Activated naive CD4-positive, alpha-beta T cell treated with Interleukin-2 at 50 U/mL for 16 hours (primary cell): ENCODE measurements at places on chromosomes 1 and 21.

DNA sequence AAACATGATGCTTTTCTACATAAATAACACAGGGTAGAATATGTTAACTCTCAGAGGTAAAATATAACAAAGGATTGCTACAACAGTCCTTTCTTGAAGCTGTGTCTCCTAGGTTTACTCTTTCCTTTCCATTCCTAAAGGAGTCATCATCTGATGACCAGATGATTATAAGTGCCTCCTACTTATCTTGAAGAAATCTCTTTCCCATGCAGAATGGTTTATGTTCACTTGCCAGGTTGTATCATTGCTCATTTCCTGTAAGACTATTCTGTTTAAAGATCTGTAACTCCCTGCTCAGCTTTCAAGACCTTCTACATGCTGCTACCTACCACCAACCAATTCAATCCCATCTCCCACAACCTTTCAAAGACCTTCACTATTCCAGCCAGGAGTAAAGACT is 51.5 kb upstream of the PTCH2 start:
- DNase-seq: no peak

- DNase-seq: no peak
Measured at GRCh38 chr21:38289705-38290485, 33.1 kb downstream of the KCNJ15 start.

- DNase-seq: no peak
Measured at GRCh38 chr1:109385417-109385816, 12.3 kb downstream of the SORT1 start.

DNA sequence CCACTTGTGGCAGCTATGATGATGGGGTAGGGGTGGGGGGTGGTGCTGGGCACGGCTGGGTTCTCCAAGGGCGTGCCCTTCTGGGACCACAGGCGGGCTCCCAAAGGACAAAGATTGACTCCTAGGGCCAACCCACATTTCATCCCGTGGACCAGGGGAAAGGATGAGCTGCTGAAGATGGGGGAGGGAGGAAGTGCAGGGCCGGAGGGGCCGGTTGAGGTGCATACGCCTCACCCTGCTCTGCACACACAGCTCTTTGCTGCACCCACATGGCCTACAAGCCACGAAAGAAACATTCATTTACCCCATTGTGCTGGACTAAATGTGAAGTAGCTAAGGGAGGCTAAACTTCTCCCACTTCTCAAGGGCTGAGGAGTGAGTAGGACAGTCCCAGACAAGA is 34.2 kb upstream of the GNPAT start:
- DNase-seq: no peak

DNA sequence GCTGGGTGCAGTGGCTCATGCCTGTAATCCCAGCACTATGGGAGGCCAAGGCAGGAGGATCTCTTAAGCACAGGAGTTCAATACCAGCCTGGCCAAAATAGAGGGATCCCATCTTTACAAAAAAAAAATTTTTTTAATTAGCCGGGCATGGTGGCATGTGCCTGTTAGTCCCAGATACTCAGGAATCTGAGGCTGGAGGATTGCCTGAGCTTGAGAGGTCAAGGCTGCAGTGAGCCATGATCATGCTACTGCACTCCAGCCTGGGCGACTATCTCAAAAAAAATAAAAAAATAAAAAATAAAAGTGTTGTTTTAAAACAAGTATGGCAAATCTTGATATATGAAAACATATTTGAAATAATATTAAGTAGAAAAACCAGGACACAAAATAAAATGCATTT is 44.4 kb upstream of the CACHD1 start:
- no peak for DNase-seq

DNA sequence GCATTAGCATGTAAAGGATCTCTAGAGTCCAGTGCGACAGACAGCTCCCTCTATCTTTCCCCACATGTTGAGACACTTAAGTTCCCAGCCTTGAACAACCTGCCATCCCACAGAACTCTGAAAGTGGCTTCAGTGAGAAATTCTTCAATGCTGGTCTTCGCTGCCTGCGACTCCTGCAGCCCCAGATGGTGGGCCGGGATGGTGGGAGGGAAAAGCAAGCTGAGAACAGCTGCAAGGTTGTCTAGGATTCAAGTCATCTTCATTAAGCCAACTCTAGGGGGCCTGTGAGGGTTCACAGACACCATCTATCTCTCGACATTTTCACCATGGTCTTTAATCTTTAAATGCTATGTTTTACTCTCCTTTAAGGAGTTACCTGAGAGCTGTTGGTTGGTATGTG is 185.5 kb upstream of the C1orf174 start:
- DNase-seq: no peak

GRCh38 chr1:82759035-82759434 is 958.3 kb downstream of the ADGRL2 start:
- no peak for DNase-seq

GRCh38 chr1:3922201-3922725 is 22.2 kb upstream of the C1orf174 start:
- DNase-seq: peak; percentile 15

- no peak for DNase-seq
Measured at GRCh38 chr1:29408831-29409605, 172.7 kb downstream of the PTPRU start.

DNA sequence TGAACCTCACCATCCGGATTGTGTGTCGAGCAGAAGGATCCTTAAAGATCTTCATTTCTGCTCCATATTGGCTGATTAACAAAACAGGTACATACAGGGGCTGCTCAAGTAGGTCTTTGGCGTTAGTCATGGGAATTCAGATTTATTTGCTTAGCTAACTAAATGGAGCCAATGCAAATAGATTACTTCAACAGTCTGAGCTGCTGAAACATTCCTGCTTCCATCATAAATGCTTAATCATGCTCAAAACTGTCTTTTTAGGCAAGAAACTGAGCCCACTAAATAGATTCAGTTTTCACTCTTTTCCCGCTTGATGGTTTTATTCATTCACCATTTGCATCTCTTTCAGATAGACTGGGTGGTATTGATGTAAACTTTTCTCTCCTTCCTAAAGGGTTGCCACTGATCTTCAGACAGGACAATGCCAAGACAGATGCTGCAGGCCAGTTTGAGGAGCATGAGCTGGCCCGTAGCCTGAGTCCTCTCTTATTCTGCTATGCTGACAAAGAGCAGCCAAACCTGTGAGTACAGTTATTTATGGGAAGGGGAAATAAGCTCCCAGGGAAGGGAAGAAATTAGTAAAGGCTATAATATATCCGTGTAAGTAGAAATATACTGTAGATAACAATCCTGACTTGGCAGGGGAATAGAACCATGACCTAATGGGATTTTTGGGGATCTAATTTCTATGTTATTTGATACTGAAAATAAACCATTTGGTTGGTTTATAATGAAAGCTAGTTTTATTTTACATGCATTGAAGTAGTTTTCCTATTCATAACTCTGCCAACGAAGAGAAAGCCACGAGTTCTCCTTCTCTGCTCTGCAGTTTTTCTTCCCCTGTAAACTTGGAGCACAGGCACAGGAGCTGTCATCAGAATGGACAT is 126.4 kb downstream of the VPS13D start:
- no peak for DNase-seq
